HAP-1 (cell line): ENCODE measurements at places on chromosomes 2 and 18.

GRCh38 chr2:108459441-108459840, 10.4 kb downstream of the GCC2 start:
- DNase-seq, result no peak

GRCh38 chr2:45860136-45861121, 209.0 kb downstream of the PRKCE start:
- no peak for DNase-seq

DNA sequence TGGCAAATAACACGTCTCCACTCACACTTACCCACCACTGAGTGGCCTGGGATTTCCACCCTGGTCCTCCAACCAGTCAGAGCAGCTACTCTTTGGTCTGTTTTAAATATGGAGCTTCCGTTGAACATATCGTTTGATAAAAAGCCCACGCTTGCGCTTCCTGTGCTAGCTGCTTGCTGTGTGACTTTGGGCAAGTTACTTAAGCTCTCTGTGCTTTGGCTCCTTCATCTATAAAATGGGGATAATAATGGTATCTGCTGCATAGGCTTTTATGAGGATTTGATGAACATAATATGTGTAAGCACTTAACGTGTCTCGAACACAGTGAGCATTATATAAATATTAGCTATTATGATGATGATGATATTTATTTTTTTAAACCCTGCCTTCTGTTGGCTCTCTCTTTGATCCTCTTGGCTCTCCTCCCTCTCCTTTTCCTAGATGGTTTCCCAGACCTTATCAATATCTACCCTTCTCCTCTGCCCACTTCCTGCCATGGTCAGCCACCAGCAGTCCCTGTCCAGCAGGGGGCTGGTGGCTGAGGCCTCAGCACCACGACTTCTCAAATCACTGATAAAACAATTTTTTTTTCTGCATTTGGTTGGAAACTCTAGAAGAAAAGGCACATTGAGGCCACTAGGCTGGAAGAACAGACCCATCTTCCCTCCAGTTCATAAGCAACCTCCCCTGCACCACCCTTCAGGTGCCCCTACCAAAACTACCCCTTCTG, 191.9 kb downstream of the LOXHD1 start:
- no peak for DNase-seq

- DNase-seq, result no peak
These were observed 149.9 kb downstream of the SETBP1 start for GRCh38 chr18:44830581-44830980.

GRCh38 chr2:11343650-11344341, 640 bp downstream of the ROCK2 start:
- DNase-seq, result peak; percentile 67

- peak; percentile 20 for DNase-seq
These were observed 1002.8 kb upstream of the NRXN1 start for GRCh38 chr2:52034706-52035105.

GRCh38 chr2:74026687-74027241, 42.1 kb downstream of the TET3 start:
- DNase-seq, result no peak

DNA sequence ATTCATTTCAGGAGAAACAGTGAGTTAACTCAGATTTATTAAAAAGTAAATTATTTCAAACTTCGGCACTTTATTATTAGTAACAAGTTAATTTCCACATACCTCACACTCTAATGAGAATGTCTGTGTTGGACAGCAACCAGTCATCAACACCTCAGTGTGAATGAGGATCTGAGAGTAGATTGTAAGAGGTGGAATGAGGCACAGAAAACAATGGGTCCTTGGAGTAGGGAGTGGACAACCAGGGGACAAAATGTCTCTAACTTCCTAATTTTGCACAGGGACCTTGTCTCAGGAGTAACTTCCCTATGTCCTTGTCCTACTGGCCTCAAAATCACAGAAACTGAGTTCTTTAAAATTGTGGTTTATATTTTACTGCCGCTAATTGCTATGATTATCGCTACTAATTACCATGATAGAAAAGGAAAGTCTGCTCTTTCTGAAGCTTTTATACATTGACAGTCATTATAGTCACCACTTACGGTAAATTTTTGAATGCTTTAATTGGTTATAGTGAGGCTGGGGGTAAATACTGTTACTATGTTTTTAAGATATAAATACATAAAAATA, 82.2 kb upstream of the LRPPRC start:
- DNase-seq, result no peak

GRCh38 chr2:20213651-20214565, 11.0 kb downstream of the SDC1 start:
- DNase-seq, result no peak

DNA sequence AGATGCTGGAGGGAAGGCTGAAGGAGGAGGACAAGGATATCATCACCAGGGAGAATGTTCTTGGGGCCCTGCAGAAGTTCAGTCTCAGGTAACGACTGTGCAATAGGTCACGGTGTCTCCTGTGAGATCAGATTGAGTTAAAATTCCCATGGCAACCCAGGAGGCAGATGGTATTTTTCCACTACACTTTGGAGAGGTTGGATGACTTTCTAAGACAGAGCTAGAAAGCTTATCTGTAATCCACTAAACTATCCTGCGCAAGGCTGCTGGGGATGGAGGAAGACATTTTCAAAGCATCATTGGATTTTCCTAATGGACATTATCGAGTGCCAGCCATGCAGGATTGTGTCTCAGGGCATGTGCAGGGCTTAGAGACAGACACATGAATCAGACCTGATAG, 74.6 kb downstream of the ARMC9 start:
- no peak for DNase-seq

- DNase-seq, result no peak
These were observed 135.2 kb downstream of the MCFD2 start for GRCh38 chr2:46780411-46780800.
